ENCODE measurements at places on chromosomes 11 and 22.

DNA sequence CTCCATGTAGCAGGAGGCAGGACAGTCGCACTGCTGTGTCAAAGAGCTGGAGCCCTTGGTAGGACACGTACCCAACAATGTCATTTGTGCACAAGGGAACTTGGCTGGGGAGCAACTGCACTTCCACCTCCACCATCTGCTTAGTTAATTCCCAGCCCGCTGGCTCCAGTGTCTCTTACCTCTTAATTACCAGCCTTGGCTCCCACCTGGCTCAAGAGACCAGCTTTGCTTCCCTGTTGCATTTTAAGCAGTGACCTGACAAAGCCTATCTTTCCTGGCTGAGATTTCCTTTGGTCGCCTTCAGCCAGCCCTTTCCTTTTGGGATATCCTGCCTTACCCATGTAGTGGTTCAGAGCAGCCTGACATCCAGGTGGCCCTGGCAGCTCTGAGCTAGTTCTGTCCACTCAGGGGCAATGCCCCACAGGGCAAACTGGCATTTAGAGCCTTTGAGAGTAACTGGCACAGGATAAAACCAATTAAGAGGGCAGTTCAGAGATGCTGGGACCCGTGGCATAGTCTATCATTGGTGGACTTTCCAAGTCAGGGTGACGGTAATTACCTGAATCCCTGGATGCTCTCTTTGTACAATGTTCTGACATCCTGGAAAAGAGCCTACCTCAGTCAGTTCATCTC, 212.6 kb upstream of the SORL1-AS1 start:
- no peak for DNase-seq

DNA sequence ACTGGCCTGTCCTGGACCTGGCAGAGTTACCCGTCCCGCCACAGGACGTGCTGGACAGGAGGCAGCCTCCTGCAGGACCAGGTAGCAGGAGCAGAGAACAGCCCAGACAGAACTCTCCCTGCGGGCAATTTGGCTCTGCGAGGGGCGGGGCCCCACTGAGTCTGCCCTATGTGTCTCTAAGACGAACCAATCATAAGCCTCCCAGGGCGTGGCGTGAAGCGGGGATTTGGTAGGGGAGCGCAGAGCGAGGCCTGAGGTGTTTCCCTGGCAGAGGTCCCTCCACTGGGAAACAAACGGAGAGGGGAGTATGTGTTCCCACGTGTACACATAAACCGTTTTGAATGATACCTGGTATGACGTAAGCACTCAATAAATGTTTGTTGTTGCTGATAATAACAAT, 7.4 kb downstream of the CD82 start:
- no peak for DNase-seq

DNA sequence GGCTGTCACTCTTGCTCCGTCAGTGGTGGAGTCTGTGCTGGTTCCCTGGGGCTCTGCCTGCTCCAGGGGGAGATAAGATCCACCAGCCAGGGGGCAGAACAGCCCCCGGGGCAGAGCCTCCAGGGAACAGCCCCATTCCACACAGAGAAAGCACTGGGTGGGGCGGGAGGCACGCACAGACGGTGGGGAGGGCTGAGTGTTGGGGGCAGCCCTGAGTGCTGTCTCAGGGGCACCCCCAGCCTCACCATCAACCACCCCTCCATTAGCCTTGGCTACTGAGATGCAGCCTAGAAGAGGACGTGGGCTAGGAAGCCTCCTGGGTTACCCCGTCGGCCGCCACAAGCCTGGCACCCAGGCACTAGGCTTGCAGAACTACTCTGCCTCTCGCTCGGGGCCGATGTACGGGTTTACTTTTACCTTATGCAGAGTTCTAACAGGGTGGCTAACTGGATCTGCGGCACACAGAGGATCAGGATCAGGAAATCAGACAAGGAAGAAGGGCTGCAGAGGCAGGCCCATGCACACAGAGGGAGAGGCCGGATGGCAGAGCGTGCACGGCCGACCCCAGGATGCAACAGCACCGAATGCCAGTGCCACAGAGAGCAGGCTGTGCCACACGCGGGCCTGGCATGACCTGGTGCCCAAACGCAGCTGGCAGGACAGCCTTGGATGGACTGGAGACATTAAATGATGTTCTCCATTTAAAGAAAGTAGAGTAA, 140.5 kb downstream of the CTTN start:
- DNase-seq = no peak

DNA sequence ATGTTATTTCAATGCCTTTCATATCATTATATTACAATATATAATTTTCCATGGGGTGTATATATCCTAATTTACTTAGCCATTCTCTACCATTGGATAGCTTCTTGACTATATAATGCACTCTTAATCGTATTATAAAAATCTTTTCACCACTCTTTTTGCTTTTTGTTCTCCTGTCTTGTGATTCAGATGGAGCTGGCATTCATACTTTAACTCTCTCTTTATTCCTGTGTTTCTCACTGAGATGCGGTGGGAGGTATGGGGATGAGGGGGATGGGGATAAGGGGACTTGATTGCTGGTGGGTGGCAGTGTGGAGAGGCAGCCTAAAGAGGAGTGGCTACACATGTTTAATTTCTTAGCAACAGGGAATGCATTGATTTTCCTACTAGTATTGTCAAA, 105.9 kb downstream of the NELL1 start:
- no peak for DNase-seq

DNA sequence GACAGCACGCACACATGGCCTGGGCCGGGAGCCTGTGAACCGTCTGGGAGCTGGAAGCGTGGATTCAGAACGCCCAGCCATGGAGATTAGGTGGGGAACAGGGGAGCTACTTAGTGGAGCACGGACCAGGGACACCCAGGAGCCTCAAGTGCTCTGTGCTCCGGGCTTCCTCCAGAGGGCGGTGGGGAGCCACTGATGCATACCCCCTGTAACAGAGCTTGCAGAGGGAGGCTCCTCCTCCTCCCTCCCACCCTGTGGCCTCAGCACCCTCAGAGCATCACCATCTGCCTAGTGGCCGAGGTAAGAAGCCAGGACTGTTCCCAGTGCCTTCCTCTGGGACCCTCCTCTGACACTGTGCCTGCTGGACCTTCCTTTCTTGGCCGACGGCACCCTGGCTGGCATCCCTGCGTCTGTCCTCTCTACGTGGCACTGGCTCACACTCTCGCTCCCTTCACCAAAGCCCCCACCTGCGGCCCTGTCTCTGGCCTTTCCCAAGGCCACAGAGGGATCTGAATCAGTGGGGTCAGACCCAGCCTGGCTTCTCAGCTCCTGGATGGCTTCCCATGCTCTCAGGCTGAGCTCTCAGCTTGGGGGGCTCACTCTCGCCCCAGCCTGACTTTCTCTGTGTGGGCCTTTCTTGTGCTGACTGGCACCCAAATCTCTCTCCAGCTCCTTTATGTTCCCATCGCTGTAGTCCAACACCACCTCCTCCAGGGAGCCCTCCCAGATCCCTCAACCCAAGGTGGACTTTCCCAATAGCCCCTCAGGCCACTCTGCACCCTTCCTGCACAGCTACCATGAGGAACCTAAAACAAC, 780.9 kb downstream of the BRD1 start:
- DNase-seq = no peak

DNA sequence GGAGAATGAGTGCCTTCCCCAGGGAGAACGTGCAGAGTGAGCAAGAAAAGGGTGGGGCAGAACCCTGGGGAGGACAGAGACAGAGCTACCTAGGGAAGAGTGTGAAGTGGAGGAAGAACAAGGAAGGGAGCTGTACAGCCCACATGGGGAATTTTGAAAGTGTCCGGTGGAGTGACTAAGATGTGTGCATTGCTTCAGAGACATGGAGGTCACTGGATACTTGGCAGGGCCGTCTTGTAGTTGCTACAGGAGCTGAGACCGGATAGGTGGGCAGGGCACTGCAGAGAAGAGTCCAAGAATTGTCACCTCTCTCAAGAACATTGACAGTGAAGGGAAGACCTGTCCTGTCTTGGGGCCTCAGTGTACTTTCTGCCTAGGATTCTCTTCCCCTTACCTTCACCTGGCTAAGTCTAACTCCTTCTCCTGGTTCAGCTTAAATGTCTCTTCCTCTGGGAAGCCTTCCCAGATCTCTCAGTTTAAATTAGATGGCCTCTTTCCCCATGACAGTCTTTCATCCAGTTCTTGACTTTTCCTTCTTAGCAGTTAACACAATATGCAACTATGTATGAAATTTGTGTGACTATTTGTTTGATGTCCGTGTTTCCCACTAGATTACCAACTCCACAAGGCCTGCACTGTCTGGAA, 9.2 kb upstream of the P2RY6 start:
- DNase-seq = no peak

DNA sequence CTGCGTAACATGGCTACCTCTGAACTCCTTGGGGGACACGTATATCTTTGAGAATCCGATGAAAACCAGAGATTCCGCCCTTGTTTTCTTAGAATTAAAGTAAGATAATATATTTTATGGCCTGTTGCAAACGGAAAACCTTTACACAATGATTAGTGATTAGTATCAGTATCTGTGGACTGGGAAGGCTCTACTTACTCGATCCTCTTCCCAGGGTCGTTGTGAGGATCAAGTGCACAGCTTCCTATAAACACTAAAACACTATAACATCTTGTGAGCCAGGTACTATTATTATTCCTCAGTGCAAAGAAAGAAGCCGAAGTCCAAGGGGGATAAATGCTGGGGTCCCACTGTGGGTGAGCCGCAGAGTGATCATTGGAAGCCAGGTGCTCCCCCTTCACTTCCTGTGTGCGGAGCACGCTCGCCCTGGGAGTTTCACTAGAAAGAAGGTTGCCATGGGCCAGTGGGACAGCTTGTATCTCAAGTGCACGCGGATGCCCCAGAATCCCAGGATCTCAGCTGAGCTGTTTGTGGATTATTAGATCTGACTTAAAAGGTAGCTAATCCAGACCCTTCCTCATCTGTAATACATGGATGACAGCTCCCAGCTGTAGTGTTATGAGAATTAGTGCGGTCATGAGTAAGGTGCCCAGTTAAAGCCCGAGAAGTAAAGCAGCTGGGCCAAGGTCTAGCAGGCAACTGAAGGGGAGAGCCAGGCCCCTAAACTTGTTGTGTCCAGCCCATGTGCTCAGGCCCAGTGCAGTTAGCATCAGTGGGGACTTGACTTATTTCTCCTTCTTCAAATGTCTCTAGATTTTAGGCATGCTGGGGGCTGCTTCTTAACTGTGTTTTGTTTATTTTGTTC, 839 bp downstream of the CBY1 start:
- DNase-seq = no peak

- no peak for DNase-seq
These were observed 206.1 kb upstream of the ARHGAP20 start for GRCh38 chr11:110918351-110918750.

Measured in NCI-H187 (cell line).